Kidney (tissue), 22 donors: ENCODE measurements at places on chromosomes 5 and 9.

DNA sequence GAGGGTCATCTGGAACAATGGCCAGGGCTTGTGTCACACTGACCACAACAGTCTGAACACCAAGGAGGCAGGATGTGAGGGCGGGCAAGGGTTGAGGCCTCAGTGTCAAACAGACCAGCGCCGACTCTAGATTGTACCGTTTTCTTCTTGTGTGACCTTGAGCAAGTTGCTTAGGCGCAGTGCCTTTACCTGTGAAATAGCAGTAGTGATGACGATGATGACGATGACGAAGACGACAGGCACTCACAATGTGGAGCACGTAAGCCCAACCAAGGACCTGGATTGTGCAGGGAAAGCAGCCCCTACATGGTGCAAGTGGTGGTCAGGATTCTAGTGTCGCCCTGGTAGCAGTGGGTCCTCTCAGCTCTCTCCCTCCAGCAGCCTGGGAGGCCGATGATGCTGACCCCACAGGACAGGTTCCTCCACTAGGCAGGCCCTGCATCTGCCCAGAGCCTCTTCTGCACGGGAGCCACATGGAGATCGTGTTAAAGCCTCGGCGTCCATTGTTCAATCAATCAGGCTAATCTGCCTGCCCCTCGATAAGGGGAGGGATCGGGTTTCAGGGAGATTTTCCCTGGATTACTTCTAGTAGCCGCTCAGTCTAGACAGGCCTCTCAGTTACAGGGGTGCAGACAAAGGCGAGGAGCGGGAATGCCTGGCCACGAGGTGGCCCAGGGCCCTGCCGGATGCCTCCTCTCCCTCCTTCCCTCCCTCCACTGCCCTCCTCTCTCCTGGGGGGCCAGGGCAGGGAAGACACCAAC is 91.7 kb downstream of the MACROH2A1 start:
- H3K4me3 ChIP-seq, result no peak overlapping the region
- DNase-seq, result peak; percentile 20
- H3K36me3 ChIP-seq, result no peaks in the 10 kb centered on the region
- H3K4me1 ChIP-seq, result no peaks in the 10 kb centered on the region

- DNase-seq, result no peak
- H3K27ac ChIP-seq, result no peak overlapping the region
- no peaks in the 10 kb centered on the region for H3K36me3 ChIP-seq
These were observed 160.0 kb upstream of the GNA14 start for GRCh38 chr9:77807846-77808750.

DNA sequence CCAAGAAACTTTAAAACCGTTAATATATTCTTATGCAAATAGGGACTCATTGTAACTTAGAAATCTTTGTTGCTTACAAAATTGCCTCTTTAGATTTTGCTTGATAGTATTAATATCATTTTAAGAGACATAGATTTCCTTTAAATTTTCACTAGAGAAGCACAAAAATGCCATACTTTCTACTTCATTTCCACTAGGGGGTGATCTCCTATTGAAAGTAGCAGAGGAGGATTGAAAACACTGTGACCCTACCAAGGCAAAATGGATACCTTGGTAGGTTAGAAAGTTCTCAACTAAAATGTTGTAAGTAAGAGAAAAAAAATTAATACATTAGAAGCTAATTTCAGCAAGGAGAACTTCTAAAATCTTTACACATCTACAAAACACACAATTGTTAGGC is 204.9 kb downstream of the CHSY3 start:
- no peaks in the 10 kb centered on the region for H3K27me3 ChIP-seq
- H3K4me3 ChIP-seq, result no peak overlapping the region
- H3K36me3 ChIP-seq, result no peaks in the 10 kb centered on the region
- no peak overlapping the region for H3K27ac ChIP-seq
- no peaks in the 10 kb centered on the region for H3K4me1 ChIP-seq
- DNase-seq, result no peak

DNA sequence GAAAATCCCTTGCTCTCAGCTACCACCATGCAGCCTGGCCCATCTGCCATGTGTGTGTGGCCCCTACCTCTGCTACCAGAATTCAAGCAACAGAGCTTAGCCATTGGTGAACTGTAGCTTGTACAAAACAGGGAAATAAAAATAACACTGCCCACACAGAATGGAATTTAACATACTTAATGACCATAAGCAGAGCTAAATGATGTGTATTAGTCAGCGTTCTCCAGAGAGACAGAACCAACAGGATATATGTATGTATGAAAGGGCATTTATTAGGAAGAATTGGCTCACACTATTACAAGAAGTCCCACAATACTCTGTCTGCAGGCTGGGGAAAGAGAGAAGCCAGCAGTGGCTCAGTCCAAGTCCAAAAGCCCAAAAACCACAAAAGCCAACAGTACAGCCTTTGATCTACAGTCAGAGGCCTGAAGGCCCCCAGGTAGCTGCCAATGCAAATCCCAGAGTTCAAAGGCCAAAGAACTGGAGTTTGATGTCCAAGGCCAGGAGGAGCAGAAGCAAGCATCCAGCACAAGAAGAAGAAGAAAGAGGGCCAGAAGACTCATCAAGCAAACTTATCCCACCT is 318.8 kb downstream of the DNAH5 start:
- H3K27ac ChIP-seq, result no peak overlapping the region
- no peaks in the 10 kb centered on the region for H3K27me3 ChIP-seq
- H3K36me3 ChIP-seq, result no peaks in the 10 kb centered on the region
- DNase-seq, result no peak

DNA sequence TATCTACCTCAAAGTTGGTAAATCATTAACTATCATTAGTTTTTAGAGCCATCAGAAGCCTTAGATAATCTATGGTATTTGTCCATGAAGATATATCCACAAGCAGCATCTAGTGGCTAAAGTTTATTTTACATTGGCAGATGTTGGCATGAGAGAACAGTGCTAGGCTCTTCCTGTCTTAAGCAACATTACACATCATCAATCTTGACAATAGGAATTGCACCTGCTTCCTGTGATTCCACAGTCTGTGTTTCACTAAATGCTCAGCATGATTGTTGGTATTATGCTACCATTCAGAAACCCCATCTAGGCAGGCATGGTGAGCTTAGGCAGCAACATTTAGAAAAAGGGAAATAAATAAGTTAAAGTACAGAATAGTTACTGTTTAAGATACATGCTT is 246.6 kb downstream of the SLCO4C1 start:
- no peaks in the 10 kb centered on the region for H3K36me3 ChIP-seq
- no peak overlapping the region for H3K4me3 ChIP-seq
- peak; percentile 38 for DNase-seq

GRCh38 chr5:109412981-109413402 is 3.2 kb upstream of the PJA2 start:
- DNase-seq, result peak; percentile 3
- no peaks in the 10 kb centered on the region for H3K27me3 ChIP-seq
- H3K36me3 ChIP-seq, result no peaks in the 10 kb centered on the region
- no peak overlapping the region for H3K4me3 ChIP-seq
- H3K27ac ChIP-seq, result peak overlapping the region; percentile 2
- H3K4me1 ChIP-seq, result no peaks in the 10 kb centered on the region

DNA sequence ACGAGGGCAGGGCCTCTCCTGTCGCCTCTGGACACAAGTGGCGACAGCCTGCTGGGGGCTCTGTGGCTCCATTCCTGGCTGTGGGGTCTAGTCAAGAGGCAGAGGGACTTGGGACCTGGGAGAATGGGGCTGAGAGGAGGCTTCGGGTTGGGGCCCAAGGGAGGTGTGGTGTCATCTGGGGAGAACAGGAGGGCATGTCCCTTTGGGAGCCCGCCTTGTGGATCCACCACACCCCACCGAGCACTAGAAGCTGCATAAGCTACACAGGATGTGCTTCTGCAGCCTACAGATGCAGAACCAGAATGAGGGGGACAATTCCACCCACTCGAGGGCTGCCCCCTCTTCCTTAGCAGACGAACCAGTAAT is 3.9 kb upstream of the MAN1B1 start:
- H3K36me3 ChIP-seq, result peaks cover 6% of the 10 kb centered on the region
- H3K4me3 ChIP-seq, result no peak overlapping the region
- no peak for DNase-seq

DNA sequence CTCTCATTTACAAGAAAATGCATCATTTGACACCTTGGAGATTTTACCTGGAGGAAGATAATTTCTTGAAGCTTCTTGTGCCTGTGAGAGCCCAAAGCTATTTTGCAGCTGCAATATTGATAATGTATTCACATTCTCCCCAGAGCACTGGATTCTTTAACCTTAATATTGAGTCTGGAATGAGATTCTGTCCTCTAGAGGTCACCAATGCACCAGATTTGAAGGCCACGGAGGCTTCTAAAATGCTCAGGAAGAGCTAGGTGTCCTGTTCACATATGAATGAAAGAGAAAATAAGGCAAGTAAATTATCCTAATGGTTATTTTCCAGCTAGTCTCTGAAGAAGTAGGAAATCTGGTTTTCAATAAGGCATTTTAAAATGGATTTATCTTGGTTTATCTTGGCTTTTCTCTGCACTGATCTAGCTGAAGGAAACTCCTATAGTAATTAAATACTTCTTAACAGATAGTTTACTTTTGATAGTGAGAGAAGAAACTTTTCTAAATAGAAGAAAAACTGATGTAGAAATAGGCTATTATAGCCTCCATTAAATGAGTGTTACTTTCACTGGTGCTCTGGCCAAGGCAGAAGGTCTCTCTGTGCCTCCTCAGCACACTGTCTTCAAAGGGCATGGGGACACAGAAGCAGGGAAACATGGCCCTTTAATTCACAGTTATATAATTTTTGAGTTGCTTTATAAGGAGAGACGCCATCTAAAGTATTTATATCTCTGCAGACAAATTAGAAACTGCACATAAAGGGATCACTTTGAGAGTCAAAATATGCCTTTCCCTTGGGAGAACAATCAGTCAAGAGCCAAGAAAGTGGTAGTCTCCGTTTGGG is 297.0 kb upstream of the ACTBL2 start:
- H3K4me1 ChIP-seq, result no peaks in the 10 kb centered on the region
- no peak overlapping the region for H3K4me3 ChIP-seq
- peak; percentile 81 for DNase-seq
- H3K27ac ChIP-seq, result no peak overlapping the region
- no peaks in the 10 kb centered on the region for H3K36me3 ChIP-seq
- no peaks in the 10 kb centered on the region for H3K27me3 ChIP-seq

DNA sequence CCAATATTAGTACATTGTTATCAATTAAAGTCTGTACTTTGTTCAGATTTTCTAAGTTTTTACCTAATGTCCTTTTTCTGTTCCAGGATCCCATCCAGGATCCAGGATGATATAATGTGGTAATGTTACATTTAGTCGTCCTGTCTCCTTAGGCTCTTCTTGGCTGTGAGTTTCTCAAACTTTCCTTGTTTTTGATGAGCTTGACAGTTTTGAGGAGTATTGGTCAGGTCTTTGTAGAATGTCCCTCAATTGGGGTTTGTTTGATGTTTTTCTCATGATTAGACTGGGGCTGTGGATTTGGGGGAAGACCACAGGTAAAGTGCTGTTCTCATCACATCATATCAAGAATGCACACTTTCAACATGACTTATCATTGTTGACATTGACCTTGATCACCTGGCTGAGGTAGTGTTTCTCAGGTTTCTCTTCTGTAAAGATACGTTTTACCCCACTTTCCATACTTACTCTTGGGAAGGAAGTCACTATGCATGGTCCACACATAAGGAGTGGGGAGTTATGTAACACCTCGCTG is 9.6 kb downstream of the NDFIP1 start:
- H3K36me3 ChIP-seq, result peaks cover 5% of the 10 kb centered on the region
- no peak overlapping the region for H3K4me3 ChIP-seq
- DNase-seq, result no peak
- no peaks in the 10 kb centered on the region for H3K4me1 ChIP-seq
- H3K27me3 ChIP-seq, result no peaks in the 10 kb centered on the region

GRCh38 chr5:138029944-138030343 is 2.9 kb downstream of the FAM13B start:
- no peaks in the 10 kb centered on the region for H3K27me3 ChIP-seq
- H3K4me1 ChIP-seq, result peaks cover 9% of the 10 kb centered on the region
- H3K36me3 ChIP-seq, result no peaks in the 10 kb centered on the region
- H3K27ac ChIP-seq, result no peak overlapping the region
- DNase-seq, result no peak
- H3K4me3 ChIP-seq, result no peak overlapping the region

- no peaks in the 10 kb centered on the region for H3K27me3 ChIP-seq
- peak overlapping the region; percentile 77 for H3K27ac ChIP-seq
- DNase-seq, result peak; percentile 61
- no peaks in the 10 kb centered on the region for H3K36me3 ChIP-seq
- peaks cover 18% of the 10 kb centered on the region for H3K4me1 ChIP-seq
- H3K4me3 ChIP-seq, result peak overlapping the region; percentile 78
These were observed 815 bp downstream of the ANXA6 start for GRCh38 chr5:151156507-151157420.

DNA sequence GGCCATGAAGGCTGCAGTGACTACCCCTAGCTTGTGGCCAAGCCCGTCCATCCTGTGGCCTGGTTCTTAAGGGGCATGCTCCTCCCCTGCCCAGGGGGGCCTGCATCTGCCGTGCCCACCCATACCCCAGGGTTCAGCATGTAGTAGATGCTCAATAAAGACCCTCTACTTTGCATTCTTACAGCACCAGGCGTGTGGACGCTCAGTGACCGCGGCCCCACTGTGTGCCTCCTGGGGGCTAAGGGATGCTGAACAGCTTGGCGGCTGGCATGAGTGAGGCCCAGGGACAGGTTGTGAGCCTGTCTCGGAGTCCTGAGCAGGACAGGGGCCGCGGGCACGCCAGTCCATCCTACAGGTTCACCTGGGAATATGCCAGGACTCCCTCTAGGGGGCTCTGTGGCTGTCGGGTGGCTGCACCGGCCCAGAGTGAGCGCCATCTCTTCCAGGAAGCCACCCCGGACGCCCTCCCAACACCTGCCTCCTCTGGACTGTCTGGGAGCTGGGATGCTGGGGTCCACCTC is 9.1 kb downstream of the NOTCH1 start:
- peaks cover 50% of the 10 kb centered on the region for H3K4me1 ChIP-seq
- no peak overlapping the region for H3K27ac ChIP-seq
- no peak for DNase-seq
- no peak overlapping the region for H3K4me3 ChIP-seq
- H3K36me3 ChIP-seq, result peaks cover 4% of the 10 kb centered on the region

GRCh38 chr5:113081881-113082546 is 105.4 kb downstream of the DCP2 start:
- no peak overlapping the region for H3K27ac ChIP-seq
- DNase-seq, result no peak
- peaks cover 5% of the 10 kb centered on the region for H3K36me3 ChIP-seq

DNA sequence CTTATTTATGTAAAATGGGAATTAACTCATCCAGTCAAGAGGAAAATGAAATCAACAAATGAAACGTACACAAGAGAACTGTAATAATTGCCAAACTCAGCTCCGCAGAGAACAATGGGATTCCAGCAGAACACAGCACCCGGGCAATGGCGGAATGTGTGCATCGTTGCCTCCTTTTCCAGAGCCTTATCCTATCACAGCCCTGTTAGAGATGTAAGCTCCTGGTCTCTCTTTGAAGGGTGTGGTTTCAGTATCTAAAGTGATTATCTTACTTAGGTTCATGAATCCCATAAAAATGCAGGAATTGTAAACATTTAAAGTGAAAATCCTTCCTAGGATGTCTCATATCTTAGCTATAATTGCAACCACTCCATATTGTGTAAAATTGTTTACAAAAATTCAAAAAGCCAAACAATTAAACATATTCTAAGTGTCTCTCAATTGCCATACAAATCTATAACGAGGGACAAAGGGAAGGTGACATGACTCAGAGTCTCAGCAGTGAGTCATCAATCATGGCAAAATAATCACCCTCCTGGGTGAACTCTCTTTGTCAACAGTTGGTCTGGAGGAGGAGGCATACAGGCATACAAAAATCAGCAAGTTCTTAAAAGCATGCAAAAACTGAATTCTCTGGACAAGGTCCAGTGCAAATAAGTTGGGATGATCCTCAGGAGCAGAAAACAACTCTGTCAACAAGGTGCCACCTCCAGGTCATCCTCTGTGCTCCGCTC is 22.6 kb downstream of the SEMA5A start:
- H3K27ac ChIP-seq, result no peak overlapping the region
- H3K27me3 ChIP-seq, result no peaks in the 10 kb centered on the region
- H3K4me1 ChIP-seq, result no peaks in the 10 kb centered on the region
- no peak for DNase-seq
- no peaks in the 10 kb centered on the region for H3K36me3 ChIP-seq
- no peak overlapping the region for H3K4me3 ChIP-seq
